ENCODE measurements at places on chromosomes 16 and 17.

GRCh38 chr16:76346210-76346609 is 69.0 kb downstream of the CNTNAP4 start:
- no peak for DNase-seq

- peak; percentile 60 for DNase-seq
Measured at GRCh38 chr17:48915459-48916282, 7.5 kb downstream of the UBE2Z start.

GRCh38 chr17:64635647-64636305 is 26.3 kb downstream of the SMURF2 start:
- no peak for DNase-seq

GRCh38 chr16:47627721-47628120 is 166.6 kb downstream of the PHKB start:
- no peak for DNase-seq

DNA sequence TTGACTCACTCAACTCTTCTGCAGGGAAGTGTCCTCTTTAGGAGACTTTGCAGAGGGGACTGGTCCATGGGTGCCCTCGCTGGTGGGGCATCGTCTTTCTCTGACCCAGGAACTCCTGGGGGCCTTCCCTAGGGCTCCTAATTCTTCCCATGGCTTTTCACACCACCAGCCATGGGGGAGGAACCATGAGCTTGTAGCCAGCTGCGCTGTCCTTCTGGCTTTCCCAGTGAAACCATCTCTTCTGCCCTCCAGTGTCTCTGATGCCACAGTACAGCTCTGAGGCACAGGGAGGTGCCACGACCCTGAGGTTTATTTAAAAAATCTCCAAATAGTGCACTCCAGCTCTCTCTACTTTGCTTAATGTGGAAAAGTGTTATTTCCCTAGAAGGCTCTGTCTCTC is 78.6 kb downstream of the SDR42E1 start:
- no peak for DNase-seq

- no peak for DNase-seq
Measured at GRCh38 chr17:82221341-82221902, 7.4 kb upstream of the SLC16A3 start.

DNA sequence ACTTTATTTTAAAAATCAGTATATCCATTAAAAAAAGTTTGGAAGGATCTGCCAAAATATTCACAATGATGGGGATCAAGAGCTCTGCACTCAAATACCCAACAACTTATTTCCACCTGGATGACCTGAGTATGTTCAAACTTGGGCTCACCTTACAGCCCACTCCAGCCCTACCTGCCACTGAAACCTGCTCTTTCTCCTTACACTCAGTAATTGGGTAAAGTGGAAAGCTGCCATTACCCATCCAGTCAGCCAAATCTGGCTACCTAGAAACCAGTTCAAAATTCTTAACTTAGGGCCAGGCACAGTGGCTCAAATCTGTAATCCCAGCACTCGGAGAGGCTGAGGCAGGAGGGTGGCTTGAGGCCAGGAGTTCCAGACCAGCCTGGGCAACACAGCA is 9.6 kb downstream of the VPS53 start:
- no peak for DNase-seq

DNA sequence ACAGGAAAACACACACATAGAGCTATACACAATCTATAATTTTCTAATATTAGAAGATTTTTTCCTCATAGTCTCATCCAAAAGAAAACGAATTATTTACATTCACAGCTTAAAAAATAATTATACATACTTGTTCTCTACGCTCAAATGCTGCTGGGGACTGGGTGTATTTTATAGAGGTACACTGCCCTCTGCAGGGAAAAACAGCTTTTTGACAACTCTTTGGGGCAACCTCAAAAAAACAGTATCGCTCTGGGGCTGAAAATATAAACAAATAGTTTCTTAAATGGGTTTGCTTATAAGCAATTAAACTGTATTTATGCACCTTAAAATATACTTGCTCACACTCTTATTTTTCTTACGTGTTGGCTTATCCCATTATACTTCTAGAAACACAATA is 261.8 kb upstream of the PSMD7 start:
- peak; percentile 50 for DNase-seq

DNA sequence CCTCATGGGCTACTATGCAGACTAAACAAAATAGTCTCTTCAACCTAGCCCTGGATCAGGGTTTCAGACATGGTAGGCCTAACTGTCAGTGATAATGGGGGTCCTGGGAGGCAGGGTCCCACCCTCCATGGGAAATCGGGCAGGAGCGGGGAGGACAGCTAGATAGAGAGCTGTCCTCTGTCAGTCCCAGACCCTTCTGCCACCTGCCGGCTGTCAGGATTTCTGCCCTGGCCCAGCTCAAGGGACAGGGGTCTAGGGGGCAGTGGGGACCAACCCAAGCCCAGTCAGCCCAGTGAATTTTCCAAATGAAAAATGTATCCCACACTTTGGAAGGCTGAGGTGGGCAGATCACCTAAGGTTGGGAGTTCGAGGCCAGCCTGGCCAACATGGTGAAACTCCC is 5.3 kb downstream of the CA7 start:
- DNase-seq: no peak

DNA sequence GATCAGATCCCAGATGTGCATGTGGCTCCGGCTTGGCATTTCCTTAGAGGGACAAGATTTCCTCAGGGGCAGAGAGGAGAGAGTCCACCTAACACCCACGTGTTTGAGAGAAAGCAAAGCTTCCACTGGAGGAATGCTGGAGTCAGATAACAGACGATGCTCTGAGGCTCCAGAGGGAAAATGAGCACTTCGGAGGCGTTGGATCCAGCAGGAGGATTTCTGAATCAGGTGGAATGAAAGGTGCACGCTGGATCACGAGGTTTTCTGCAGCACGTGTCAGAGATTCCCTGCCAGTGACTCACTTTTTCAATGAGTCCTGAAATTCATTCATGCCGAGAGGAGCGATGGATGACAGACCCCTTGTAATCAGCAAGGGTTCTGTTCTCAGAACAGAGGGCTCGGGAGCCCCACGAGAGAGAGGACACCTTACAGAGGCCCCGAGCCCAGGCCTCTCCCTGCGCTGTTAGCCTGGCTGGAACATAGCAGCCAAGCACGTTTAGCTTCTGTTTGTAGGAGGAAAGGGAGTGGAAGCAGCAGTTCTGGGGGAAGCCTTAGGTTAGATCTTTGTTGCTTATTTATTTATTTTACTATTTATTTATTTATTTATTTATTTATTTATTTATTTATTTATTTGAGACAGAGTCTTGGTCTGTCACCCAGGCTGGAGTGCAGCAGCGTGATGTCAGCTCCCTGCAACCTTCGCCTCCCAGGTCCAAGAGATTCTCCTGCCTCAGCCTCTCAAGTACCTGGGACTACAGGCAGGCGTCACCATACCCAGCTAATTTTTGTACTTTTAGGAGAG is 49.3 kb upstream of the JPH3 start:
- peak; percentile 56 for DNase-seq

GRCh38 chr16:85568519-85568918 is 44.6 kb upstream of the GSE1 start:
- DNase-seq: peak; percentile 77

DNA sequence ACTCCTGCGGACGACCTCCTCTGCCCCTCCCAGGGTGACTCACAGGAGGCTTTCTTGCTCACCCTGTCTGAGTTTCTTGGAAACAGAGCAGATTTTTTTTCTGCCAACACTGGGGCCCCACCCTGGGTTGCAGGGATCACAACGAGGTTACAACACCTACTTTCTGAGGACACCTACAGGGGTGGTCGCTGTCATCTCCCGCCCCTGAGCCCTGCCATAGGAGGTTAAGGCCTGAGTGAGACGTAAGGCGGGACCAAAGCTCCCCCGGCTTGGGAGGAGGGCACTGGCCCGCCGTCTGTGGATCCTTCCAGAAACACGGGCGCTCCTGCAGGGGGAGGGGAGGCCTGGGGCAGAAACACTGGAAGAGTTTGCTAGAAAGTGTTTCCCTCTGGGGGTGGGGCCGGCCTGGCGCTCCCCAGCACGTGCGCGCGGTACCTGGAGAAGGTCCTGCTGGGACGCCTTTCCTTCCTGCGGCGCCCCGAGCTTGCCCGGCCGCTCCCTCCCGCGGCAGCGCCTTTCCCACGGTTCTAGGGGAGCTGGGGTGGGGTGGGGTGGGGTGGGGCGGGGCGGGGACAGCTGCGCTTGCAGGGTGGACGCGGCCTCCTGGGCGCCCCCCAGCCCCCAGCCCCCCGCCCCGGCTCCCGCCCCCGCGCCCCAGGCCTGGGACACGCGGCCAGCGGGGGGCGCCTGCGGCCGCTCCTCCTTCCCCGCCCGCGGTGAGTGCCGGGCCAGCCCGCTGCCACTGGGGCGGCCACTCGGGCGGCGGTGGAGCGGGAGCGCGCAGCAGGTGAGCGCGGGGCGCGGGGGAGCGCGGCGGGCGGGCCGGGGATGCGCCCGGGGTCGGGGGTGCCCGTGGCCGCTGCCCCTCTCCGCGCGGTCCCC is 20.7 kb upstream of the ADCY7 start:
- peak; percentile 75 for DNase-seq

DNA sequence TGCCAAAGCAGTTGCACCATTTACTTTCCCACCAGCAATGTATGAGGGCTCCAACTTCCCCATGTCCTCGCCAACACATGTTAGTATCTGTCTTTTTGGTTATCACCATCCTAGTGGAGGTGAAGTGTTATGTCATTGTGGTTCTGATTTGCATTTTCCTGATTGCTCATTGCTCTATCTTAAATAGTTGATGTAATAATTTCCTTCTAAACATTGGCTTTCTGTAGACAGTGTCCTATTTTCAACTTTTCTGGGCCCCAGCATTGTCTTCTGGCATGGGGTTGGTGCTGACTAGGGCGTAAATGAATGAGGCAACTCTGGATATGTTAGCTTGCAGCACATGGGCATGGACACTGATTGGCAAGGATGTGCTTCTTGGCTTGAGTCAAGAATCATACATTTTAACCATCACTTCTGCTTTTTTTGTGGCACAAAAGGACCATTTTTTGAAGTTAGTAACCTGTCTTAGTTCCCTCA is 25.1 kb downstream of the PLCG2 start:
- no peak for DNase-seq

- DNase-seq: no peak
Measured at GRCh38 chr17:1136748-1137147, 43.0 kb downstream of the ABR start.

DNA sequence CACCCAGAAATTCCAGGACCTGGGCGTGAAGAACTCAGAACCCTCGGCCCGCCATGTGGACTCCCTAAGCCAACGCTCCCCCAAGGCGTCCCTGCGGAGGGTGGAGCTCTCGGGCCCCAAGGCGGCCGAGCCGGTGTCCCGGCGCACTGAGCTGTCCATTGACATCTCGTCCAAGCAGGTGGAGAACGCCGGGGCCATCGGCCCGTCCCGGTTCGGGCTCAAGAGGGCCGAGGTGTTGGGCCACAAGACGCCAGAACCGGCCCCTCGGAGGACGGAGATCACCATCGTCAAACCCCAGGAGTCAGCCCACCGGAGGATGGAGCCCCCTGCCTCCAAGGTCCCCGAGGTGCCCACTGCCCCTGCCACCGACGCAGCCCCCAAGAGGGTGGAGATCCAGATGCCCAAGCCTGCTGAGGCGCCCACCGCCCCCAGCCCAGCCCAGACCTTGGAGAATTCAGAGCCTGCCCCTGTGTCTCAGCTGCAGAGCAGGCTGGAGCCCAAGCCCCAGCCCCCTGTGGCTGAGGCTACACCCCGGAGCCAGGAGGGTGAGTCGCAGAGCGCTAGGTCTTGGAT is 261.5 kb downstream of the SEC14L1 start:
- DNase-seq: no peak

- DNase-seq: peak; percentile 86
Measured at GRCh38 chr16:30948667-30949649, at the start of gene ORAI3. Gene ORAI3, plus strand, starts transcription at chr16:30949068. Its CDS starts 222 bp downstream, at chr16:30949290.

- no peak for DNase-seq
Measured at GRCh38 chr17:73013816-73014663, 78.4 kb downstream of the SLC39A11 start.

GRCh38 chr17:3590768-3591167 is 18.4 kb downstream of the TRPV1 start:
- DNase-seq: no peak

- no peak for DNase-seq
Measured at GRCh38 chr16:83972256-83973008, 4.4 kb downstream of the NECAB2 start.

DNA sequence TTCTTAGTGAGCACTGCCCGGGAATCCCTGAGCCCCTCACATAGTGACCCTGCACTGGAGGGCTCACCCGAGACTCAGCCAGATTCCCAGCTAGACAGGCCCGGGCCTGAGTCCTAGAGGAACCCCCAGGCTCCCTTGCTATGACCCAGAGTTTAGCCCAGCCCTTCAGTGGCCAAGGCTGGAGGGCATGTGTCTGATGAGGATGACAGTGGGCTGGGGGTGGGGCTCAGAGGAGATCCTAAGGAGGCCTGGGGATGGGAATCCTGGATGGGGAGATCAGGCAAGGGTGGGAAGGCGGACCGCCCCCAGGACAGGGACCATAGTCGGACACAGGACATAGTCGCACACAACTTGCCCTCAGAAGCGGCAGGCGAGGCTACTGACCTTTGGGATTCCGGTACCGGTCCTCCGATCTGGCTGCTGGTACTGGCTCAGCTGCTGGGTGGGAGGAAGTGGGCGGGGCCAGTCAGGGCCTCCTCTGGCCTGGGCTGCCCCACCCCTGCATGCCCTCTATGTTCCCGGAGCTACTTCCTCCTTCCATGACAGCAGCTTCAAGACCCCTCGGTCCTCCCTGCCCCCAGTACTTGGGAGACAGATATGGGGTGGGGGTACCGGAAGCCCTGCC is 1.1 kb downstream of the CD79B start:
- DNase-seq: no peak

DNA sequence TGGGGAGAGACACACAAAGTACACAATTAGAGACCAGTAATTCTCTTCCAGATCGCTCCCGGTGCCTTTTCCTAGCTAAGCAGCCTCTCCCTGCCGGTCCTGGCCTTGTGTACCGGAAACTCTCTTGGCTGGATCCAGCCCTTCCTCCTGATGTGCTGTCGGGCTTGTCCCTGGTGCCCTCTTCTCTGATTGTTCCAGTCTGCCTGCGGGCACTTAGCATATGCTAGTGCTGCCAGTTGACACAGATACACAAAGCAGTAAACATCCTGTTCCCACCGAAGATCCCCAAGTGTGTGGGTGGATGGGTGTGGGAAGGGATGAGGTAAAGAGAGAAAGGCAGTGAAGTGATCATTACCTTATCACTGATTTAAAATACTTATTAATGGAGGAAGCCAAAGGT is 9.7 kb downstream of the HS3ST3B1 start:
- DNase-seq: no peak

GRCh38 chr16:48575471-48576050 is 34.4 kb downstream of the N4BP1 start:
- no peak for DNase-seq

GRCh38 chr17:49596613-49597244 is 21.1 kb downstream of the NXPH3 start:
- no peak for DNase-seq

DNA sequence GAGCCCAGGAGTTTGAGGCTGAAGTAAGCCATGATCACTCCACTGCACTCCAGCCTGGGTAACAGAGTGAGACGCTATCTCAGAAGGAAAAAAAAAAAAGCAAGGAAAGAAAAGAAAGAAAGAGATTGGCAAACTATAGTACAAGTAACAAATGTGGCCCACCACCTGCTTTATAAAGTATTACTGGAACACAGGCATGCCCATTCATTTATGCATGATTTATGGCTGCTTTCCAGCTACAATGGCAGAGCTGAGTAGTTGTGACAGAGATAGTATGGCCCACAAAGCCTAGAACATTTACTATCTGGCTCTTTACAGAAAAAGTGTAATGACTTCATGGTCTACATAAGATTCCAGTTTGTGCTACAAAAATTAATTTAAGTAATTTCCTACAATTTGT is 23.6 kb downstream of the C16orf87 start:
- no peak for DNase-seq

Data from hepatocyte (in vitro differentiated cells).